ENCODE measurements at places on chromosomes 1 and 21. TPM values are rescaled to one million over a fixed set of nuclear protein-coding genes. Genes with fewer than 3 reads are reported as not detected.

- peak; percentile 4 for DNase-seq
These were observed 552 bp downstream of the PLD5 start for GRCh38 chr1:242523719-242524570.

DNA sequence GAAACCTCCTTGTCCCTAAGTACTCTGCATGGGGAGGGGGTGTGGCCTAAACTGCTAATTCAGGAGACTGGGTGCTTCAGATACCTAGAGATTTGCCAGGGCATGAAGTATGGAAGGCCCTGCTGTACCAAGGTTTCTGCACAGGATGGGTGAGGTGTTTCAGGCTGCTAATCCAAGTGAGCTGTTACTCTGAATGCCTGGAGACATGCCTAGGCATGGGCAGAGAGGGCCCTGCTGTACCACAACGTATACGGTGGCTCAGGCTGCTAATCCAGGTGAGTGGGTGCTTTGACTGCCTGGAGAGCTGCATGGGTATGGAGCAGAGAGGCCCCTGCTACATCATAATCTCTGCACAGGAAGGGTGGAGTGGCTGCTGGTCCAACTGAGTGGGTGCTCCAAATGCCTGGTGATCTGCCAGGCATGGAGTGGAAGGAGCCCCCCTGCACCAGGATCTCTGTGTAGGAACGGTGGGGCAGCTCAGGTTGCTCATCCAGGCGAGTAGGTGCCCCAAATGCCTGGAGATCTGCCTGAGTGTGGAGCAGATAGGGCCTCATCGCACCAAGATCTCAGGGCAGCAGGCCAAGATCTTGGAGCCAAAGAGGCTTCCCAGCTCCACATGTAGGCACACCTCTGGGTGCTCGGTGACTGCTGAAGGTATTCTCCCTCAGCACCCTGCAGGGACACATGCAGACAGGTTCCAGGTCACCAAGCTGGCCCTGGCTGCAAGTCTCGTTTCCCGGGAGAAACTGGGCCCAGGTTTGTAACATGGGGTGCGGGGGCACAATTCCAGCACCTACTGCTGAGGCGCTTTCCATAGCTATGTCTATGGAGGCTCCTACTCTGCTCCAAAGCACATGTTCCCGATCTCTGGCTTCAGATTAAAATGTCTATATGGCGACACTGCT lies 252.5 kb upstream of the PLXNA2 start:
- DNase-seq: no peak

DNA sequence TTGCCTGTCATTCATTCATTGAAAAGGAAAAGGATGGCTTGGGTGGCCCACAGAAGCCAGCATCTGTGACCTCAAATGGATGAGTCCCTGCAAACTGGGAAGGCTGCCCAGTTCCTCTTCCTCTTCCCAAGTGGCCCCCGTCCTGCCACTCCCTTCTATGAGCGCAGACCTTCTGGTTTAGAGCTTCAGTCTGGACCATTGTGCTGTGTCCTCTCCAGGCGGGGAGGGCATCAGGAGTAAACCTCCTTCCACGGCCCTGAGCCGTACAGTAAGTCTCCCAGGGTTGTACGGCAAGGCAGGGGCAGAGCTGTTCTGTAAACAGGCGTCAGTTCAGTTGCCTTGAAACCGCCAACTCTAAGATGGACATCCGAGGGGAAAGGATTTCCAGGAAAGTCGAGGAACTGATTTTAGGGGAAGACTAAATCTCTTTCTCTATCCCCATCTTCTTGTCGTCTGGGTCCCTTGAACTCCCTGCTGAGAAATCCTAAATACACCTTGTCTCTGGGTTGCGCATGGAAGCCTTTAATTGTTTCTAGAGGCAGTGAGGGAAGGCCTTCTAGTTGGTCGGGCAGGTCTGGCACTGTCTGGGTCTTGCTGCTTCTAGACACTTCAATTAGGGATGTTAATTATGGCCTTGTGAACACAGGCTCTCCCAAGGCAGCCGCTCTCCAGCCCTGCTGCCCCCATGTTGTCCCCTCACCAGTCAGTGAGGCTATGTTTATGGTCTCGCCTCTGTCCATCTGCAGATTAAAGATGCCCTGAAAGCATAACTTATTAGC lies 22.1 kb downstream of the SOX13 start:
- no peak for DNase-seq

DNA sequence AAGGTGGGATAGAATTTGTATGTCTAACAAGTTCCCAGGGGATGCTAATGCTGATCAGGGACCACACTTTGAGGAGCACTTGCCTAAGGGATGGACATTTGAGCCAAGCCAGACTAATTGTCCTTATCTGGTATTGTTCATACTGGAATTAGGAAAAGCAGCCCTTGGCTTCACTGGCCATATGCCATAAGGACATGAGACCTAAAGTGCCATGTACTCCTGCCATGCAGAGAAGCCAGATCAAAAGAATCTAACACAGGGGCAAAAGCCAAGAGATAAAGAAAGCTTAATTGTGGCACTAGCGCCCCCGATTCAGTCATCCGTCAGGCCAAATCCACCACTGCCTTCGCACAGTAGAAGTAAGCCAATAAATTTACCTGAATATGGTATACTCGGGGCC lies 45.7 kb downstream of the RNF11 start:
- DNase-seq: no peak

DNA sequence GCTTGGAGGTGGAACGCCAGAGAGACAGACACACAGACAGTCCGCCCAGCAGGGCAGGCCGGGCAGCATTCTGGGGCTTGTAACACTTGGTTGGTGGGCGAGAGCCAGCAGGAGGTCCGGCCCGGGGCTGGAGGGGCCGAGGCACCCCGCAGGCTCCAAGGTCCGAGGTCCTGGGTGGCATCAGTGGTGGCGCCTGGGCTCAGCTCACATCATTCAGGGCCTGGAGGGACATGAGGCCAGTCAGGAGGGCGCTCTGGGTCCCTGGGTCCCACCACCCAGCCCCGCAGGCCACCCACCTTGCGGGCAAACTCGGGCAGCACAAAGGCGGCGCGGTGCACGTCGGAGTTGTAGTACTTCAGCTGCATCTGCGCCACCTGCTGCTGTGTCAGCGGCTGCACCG lies 5.2 kb downstream of the SRM start:
- DNase-seq: no peak

- DNase-seq: no peak
These were observed 137.8 kb downstream of the GREM2 start for GRCh38 chr1:240474133-240474614.

DNA sequence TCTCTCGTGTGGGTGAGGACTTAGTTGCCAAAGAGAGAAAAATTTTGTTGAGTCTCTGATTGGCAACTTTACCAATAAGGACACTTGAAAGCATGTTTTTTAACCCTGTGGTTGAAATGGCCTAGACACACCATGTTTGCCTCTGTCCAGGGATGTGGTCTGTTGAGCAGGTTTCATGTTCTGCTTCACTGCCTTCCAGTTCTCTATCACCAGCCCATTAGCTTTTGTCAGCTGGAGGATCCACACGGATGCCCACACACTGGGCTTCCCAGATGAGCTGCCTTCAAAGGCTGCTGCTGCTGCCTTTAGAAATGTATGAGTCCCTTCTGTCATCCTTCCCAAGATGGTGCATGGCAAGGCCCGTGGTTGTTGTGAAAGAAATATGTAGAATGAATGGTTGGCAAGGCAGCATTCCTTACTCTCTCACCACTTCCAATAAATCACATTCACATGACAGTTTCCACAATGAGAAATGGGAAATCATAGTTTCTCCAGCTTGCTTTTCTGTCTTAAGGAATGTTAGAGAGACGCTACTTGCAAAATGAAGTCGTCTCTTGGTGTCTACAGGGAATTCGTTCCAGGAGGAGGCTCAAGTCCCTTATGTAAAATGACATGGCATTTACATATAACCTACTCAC lies 108.2 kb upstream of the SLC35F3 start:
- DNase-seq: no peak

DNA sequence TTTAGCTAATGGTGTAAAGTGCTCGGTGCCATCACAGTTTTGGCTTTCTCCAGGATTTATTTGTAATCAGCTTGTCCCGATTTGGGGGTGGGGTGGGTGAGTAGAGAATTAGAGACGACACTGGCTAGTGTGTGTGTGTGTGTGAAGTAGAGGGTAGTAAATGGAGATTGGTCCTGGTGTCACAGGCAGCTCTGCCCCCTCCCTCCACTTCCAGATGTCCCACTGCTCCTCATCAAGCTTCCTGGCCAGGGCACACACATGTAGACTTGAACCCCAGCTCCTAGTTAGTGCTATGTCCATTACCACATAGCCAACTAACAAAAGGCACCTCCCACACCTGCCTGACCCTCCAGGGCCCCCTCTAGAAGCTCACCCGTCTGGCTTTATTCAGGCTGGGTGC lies 3.2 kb downstream of the TRNP1 start:
- no peak for DNase-seq

GRCh38 chr1:230459465-230459864 lies 33.3 kb upstream of the PGBD5 start:
- peak; percentile 1 for DNase-seq

DNA sequence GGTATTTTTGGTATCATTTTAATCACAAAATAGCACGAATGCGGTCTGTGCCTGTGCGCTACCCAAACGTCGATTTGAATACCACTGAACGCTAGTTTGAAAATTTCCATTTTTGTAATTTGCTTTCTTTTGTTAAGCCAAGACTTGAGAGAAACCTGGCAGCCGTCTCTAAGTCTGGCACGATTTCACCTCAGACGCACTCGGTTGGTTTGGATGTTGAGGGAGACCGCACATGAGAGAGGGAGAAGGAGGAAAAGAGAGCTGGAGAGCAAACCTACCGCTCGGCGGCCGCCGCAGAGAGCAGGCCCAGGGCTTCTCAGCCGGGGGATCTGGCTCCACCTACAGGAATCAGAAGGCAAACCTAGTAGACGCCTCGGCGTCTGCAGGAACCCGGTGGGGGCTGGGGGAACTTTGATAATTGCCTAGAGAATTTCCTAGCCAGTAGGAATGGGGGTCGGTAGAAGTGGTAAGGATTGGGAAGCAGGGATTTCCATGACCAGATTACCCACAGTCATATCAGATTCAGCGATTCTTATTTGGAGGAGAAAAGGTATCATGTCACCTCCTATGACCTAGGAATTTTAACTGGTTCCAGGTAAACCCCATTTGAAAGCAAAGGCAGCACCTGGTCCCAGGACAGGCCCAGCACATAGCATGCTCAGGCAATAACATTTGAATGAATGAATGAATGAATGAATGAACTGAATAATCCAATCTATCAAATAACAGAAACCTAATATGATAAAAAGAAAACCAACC lies 83.2 kb downstream of the TM2D1 start:
- peak; percentile 58 for DNase-seq

DNA sequence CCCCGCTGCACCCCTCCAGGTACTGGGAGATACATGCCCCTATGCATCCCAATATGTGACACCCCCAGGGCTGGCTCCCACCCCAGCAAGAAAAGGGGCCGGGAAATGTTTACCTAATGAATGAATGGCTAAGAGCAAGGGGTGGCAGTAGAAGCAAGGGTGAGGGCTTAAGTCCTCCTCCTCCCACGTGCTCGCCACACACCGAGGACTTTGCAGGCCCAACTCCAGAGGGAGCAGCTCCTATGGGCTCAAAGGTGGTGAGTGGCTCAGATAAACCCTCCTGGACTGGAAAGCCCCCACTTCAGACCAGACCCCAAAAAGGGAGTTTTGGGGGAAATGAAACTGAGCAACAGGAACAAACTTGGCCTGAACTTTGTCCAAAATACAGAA lies 11.4 kb downstream of the SLC45A3 start:
- DNase-seq: peak; percentile 56

DNA sequence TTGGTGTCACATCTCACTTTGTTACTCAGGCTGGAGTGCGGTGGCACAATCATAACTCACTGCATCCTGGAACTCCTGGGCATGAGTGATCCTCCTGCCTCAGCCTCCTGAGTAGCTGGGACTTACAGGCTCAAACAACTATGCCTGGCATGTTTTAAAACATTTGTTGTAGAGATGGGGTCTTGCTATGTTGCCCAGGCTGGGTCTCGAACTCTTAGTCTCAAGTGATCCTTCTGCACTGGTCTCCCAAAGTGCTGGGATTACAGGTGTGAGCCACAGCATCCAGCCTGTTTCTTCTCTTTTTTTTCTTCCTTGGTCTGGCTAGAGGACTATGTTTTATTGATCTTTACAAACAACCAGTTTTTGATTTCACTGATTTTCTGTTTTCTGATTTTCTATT lies 64.6 kb downstream of the LHX4 start:
- DNase-seq: no peak

- DNase-seq: no peak
These were observed 7.2 kb upstream of the SMIM12 start for GRCh38 chr1:34866762-34867109.

DNA sequence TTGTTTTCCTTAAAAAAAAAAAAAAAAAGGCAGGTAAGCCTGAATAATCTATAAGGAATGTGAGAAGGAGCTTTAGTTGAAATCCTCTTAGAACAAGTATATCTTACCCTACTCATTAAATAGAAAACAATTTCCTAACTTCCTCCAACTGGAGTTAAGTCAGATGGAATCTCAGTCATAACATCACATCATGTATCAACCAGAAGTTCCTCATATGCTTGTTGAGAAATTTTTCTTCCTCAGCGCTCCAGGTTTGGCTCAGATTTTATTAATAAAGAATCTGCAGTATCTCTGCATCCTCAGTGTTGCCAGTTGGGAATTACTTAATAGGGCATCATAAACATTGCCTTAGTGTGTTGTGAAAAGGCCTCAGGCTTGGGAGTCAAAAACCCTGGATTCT lies 37.6 kb downstream of the DUSP10 start:
- DNase-seq: no peak

- no peak for DNase-seq
These were observed 9.1 kb upstream of the AGPAT3 start for GRCh38 chr21:43855955-43856354.

GRCh38 chr1:247077876-247078257 lies 744 bp downstream of the ZNF670 start:
- peak; percentile 48 for DNase-seq

GRCh38 chr1:244069326-244069898 lies 18.3 kb downstream of the ZBTB18 start:
- DNase-seq: no peak

- DNase-seq: no peak
These were observed 3.7 kb downstream of the RORC start for GRCh38 chr1:151827853-151828252.

DNA sequence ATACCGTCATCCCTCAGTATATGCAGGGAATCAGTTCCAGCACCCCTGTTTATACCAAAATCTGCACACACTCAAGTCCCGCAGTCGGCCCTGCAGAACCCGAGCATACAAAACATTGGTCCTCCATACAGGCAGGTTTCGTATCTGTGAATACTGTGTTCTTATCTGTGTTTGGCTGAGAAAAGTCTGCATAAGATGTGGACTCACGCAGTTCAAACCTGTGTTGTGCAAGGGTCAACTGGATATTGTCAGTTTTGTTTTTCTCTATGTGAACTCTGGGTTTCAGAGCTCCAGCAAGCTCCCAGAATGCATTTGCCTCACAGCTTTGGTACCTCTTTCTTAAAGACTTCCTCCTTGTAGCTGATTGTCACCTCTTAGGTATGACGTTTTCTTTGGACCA lies 100.6 kb downstream of the NR5A2 start:
- DNase-seq: peak; percentile 55

NHLH1 gene
- 0.67 TPM for polyA plus RNA-seq

LY9 gene
- polyA plus RNA-seq: 3.8 TPM

RGS8 gene
- polyA plus RNA-seq: 0.01 TPM

ETV3L gene
- polyA plus RNA-seq: not detected

CD101 gene
- polyA plus RNA-seq: 1.3 TPM

HMCN1 gene
- polyA plus RNA-seq: 1.9 TPM

ST6GALNAC5 gene
- not detected for polyA plus RNA-seq

FABP3 gene
- polyA plus RNA-seq: 63.8 TPM

ASTN1 gene
- polyA plus RNA-seq: 0.15 TPM

KCNK2 gene
- 1.4 TPM for polyA plus RNA-seq

PAQR6 gene
- polyA plus RNA-seq: 8.7 TPM

OR2M2 gene
- not detected for polyA plus RNA-seq
